Pulmonary artery endothelial cell (primary cell): ENCODE measurements at places on chromosomes 5 and 9.

DNA sequence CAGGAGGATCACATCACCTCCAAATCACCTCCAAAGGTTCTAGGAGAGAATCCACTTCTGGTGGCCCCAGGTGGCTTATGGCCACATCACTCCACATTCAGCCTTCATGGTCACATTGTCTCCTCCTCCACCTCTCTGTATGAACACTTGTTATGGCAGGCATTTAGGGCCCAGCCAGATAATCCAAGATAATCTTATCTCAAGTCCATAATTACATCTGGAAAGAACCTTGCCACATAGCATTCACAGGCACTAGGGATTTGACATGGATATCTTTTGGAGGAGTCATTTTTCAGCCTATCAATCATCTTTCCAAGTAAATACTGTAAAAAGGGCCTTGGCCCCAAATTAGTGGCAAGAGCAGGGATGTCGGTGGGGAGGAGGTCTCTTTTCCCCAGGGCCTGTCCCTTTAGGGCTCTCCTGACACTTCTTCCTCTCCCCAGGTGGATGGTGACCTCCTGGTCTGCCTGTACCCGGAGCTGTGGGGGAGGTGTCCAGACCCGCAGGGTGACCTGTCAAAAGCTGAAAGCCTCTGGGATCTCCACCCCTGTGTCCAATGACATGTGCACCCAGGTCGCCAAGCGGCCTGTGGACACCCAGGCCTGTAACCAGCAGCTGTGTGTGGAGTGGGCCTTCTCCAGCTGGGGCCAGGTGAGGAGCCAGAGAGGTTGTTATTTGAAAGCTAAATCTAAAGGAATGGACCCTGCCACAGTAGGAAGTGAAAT lies 140.9 kb downstream of the SAXO1 start:
- no peak for DNase-seq

GRCh38 chr9:33619666-33620404 lies 95.8 kb downstream of the ANKRD18B start:
- no peak for DNase-seq

- DNase-seq: no peak
These were observed 597 bp downstream of the SPATA31E1 start for GRCh38 chr9:87883274-87883673.

GRCh38 chr9:112898872-112899311 lies 8.2 kb upstream of the SLC46A2 start:
- DNase-seq: no peak

GRCh38 chr5:1136814-1137213 lies 25.0 kb upstream of the SLC12A7 start:
- DNase-seq: no peak

DNA sequence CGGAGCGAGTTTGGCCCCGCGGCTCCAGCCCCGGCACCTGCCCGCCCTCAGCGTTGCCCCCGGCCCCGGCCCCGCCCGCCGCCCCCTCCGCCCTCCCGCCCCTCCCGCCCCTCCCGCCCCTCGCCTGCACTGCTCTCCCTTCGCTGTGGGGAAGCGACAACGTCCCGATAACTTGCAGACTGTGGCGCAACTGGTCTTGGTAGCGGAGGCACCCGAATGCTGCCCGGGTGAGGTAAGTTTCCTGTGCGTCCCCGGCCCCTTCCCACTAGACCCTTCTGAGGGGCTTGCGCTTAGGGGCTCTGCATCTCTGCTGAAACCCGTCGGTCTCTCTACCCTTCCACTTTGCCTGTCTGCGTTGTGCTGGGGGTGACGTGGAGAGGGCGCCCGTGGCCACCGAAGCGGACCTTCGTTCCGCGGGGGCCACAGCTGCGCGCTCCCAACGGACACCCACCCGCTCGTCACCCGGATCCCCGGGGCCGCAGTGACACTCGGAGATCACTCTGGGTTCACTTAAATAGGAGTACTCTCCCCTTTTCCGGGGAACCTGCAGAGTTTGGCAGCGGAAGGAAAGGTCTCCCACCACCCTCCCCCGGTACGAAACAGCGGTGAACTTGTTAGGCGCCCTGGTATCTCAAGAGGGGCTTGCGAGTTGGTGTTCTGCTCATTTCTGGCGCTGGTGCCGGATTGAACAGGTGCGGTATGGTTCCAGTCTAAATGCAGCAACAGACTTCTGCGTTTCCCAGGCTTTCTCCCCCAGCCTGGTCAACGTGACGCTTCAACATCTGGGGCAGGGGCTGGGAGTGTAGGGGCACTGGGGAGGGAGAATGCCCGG lies 707 bp downstream of the PIP5K1B start:
- no peak for DNase-seq

DNA sequence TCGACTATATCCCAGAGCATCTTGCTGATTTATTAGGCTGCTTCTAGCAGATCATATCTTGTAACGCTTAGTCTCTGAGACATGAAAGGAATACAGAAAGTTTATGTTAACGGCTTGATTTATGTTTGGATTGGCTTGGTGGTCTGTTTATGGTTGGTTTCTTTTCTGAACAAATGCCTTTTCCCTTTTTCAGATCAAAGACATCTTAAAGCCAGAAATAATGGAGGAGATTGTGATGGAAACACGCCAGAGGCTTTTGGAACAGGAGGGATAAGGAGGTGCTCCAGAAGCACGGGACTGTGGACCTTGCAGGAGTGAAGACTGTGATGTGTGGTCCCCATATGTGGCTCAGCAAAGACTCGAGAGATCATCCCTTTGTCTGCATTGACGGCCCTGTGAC lies 9.9 kb downstream of the EXOSC2 start:
- no peak for DNase-seq

GRCh38 chr9:127586537-127586936 lies 25.5 kb upstream of the STXBP1 start:
- DNase-seq: peak; percentile 54

DNA sequence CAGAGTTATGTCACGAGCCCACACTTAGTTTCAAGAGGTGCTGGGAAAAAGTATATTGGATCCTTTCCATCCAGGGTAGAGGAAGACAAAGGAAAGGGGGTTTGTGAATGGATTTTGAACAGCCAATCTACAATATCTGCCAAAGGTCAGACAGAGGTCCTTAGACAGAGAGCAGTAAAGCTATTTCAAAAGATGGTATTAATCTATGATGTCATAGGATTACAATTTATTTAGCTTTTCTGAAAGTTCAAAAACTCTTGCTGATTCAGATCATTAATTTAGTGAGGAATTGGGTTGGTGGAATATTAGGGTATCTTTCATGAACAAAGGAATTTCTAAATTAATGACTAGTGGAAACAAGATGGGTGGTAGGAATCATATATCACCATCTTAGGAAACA lies 126.9 kb downstream of the NTRK2 start:
- DNase-seq: no peak

- no peak for DNase-seq
These were observed 11.9 kb upstream of the LTC4S start for GRCh38 chr5:179781846-179782245.

GRCh38 chr9:8649807-8650206 lies 850.2 kb upstream of the DMAC1 start:
- no peak for DNase-seq

- no peak for DNase-seq
These were observed 215.7 kb upstream of the S1PR3 start for GRCh38 chr9:88775559-88775958.

- no peak for DNase-seq
These were observed 921.5 kb downstream of the TLE4 start for GRCh38 chr9:80493258-80493657.

GRCh38 chr9:38083858-38084555 lies 15.0 kb upstream of the SHB start:
- no peak for DNase-seq

DNA sequence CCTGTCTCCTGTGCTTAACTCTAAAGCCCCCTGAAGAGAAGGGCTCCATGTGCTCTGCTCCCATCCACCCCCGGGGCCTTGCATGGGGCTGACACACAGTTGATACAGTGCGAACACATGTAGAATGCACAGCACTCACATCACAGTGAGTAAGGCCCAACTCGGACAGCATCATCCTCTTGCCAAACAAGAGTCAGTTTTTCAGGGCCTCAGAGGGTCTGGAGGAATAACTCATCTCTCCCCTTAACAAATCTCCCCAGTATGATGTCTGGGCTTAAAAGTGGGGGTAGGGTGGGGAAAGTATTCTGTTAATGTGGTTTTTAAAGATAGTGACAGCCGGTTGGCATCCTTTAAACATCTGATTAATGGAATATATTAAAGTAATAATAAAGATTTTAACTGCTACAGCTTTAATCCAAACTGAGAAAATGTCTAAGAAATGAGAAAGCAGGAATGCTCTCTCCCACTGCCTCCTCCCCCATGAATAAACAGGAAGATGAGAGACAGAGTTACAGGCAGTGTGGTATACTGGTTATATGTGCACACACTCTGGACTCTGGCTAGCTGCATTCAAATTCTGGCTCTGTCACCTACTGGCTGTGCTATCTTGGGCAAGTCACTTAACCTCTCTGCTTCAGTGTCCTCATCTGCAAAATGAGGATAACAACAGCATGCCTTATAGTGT lies 22.5 kb downstream of the APBA1 start:
- no peak for DNase-seq

GRCh38 chr9:79731171-79731890 lies 159.6 kb downstream of the TLE4 start:
- no peak for DNase-seq

GRCh38 chr5:74304536-74304935 lies 336.0 kb downstream of the ENC1 start:
- DNase-seq: no peak

- no peak for DNase-seq
These were observed 22.1 kb downstream of the WNK2 start for GRCh38 chr9:93205896-93206575.

DNA sequence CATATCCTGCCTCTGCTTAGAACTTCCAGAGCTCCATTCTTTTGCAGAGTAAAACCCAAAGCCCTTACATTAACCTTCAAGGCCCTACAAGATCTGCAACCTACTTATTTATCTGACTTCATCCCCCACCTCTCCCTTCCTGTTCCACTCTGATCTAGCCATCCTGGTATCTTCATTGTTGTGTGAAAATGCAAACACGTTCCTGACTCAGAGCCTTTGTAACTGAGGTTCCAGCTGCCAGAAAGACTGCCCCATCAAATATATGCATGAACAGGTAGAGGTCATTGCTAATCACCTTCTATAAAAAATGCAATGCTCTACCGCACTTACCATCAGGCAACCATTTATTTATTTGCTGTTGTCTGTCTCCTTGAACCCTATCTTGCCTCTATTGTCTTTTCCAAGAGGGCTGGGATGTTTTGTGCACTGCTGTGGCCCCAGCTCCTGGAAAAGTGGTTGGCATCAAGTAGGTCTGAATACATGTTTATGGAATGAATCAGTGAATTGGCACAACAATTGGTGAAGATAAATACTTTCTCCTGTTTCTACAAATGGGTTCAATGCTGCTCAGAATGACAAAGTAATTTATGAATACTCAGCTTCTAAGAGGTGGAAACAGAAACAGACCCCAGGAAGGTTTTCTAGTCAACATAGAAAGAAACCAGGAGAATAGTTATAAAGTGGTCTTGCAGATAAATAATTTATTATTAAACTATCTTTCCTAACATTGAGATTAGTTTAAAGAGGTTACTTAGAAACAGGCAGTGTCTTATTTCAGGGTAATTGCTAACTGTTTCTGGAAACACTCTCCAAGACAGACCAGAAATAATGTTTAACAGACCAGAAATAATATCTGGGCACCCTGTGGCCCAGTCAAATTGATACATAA lies 230.6 kb upstream of the CD180 start:
- DNase-seq: no peak

DNA sequence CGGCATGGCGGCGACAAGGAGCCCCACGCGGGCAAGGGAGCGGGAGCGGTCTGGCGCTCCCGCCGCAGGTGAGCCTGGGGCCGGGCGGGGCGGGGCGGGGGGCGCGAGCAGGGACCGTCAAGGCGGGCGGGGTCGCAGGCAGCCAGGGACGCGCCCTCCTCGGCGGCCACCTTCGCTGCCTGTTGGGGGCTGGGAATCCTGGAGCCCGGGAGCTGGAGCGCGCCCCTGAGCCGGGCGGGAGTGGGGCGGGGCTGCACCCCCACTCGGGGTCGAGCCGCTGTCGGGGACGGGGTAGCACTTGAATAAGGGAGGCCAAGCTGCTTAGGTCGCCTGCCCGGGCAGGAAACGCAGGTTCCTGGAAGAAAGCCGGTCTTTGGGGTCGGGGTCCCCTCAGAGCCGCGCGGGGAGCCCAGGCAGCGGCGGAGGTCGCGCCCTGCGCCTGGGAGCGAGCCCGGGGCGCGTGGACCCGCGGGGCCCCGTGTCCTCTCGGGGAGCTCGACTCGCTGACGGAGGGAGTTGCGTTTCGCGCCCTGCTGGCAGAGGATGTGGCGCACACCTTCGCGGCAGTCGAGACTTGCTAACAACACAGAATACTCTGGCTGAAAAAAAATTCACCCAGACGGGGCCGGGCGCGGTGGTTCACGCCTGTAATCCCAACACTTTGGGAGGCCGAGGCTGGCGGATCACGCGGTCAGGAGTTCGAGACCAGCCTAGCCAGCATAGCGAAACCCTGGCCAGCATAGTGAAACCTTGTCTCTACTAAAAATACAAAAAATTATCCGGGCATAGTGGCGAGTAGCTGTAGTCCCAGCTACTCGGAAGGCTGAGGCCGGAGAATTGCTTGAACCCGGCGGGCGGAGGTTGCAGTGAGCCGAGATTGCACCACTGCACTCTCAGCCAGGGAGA lies 552 bp downstream of the OTULINL start:
- DNase-seq: no peak

DNA sequence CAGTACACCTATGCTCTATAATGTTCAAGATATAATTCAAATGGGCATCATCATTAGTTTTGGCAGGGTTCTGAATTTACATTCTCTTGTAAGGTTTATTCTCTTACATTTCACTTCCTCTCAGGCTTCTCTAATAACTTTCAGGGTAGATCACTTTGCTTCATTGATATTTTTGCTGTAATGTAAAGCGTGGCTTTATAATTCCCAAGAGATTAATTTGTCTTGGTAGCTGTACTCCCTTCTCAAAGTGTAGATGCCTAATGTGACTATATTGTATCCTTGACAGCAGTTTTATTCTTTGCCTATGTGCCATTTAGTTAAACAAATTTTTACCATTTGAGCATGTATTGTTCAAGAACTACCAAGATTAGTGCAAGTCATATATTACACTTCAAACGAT lies 889.1 kb downstream of the TAF11L14 start:
- no peak for DNase-seq

DNA sequence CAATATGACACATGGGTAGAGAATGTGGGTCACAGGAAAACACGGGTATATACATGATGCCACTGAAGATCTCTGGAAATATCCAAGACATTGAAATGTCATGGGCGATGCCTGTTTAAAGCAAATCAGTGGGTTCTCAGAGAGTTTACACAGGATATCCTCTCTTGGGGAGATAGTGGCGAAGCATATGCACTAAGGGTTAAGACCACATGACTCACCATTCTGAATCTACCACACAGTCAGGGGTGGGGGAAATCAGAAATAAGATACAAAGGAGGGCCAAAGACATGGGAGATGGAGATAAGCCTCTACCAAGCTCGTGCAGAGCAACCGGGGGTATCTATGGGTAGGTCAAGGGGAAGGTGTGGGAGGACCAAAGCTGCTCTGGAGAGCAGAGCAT lies 58.8 kb downstream of the SH3PXD2B start:
- DNase-seq: no peak

- DNase-seq: no peak
These were observed 19.8 kb downstream of the COL27A1 start for GRCh38 chr9:114174876-114175771.

GRCh38 chr5:158751961-158752655 lies 347.6 kb downstream of the EBF1 start:
- no peak for DNase-seq
